Gastrocnemius medialis (tissue), 4 donors: ENCODE measurements at places on chromosomes 2 and 18. TPM values are rescaled to one million over a fixed set of nuclear protein-coding genes. Genes with fewer than 3 reads are reported as not detected.

- no peaks in the 10 kb centered on the region for H3K4me1 ChIP-seq
- no peaks in the 10 kb centered on the region for H3K27me3 ChIP-seq
- H3K4me3 ChIP-seq, result no peak overlapping the region
- H3K36me3 ChIP-seq, result no peaks in the 10 kb centered on the region
- no peak for DNase-seq
- H3K27ac ChIP-seq, result no peak overlapping the region
These were observed 20.2 kb upstream of the ADAM23 start for GRCh38 chr2:206423147-206423546.

GRCh38 chr2:207241198-207241597 lies 75.5 kb upstream of the KLF7 start:
- H3K27ac ChIP-seq, result no peak overlapping the region
- H3K4me3 ChIP-seq, result no peak overlapping the region
- H3K27me3 ChIP-seq, result no peaks in the 10 kb centered on the region
- no peaks in the 10 kb centered on the region for H3K4me1 ChIP-seq
- no peak for DNase-seq
- H3K36me3 ChIP-seq, result no peaks in the 10 kb centered on the region

- no peak overlapping the region for H3K4me3 ChIP-seq
- peaks cover 50% of the 10 kb centered on the region for H3K4me1 ChIP-seq
- no peak for DNase-seq
- H3K27ac ChIP-seq, result peak overlapping the region; percentile 96
- no peaks in the 10 kb centered on the region for H3K27me3 ChIP-seq
- H3K36me3 ChIP-seq, result peaks cover 7% of the 10 kb centered on the region
These were observed 42.8 kb downstream of the DNMT3A start for GRCh38 chr2:25298776-25299431.

VPS4B gene
- 18.2 TPM for total RNA-seq

LPIN2 gene
- total RNA-seq, result 7.9 TPM

- no peaks in the 10 kb centered on the region for H3K4me1 ChIP-seq
- peak overlapping the region; percentile 48 for H3K27ac ChIP-seq
- DNase-seq, result no peak
- no peaks in the 10 kb centered on the region for H3K36me3 ChIP-seq
- no peak overlapping the region for H3K4me3 ChIP-seq
These were observed 18.4 kb upstream of the YES1 start for GRCh38 chr18:830315-830901.

- no peak for DNase-seq
- no peaks in the 10 kb centered on the region for H3K4me1 ChIP-seq
- no peaks in the 10 kb centered on the region for H3K36me3 ChIP-seq
- H3K27me3 ChIP-seq, result no peaks in the 10 kb centered on the region
These were observed 20.8 kb upstream of the TMX3 start for GRCh38 chr18:68735483-68736343.

MC4R gene
- not detected for total RNA-seq

RTP5 gene
- not detected for total RNA-seq

DNA sequence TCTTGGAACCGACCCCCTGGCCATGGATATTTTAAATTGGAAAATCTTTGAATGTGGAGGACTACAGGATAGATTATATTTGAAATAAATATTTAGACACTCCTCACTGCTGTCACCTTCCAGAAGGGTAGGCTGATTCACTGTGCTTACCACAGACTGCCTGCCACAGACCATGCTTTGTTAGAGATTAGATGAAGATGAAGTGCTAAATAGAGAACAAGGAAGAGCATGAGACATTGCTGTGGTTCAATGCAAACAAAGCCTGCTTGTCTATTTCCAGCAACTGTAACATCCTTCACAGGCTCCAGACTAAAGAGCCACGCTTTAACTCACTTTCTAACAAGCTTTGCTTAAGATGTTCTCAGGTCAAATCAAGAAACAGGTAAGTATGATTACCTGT lies 81.0 kb upstream of the TMEM17 start:
- no peaks in the 10 kb centered on the region for H3K4me1 ChIP-seq
- H3K4me3 ChIP-seq, result no peak overlapping the region
- no peaks in the 10 kb centered on the region for H3K27me3 ChIP-seq
- H3K36me3 ChIP-seq, result no peaks in the 10 kb centered on the region

STARD6 gene
- total RNA-seq, result not detected

GRCh38 chr2:37568565-37568964 lies 102.9 kb downstream of the CDC42EP3 start:
- H3K27ac ChIP-seq, result no peak overlapping the region
- no peak overlapping the region for H3K4me3 ChIP-seq
- DNase-seq, result no peak
- no peaks in the 10 kb centered on the region for H3K27me3 ChIP-seq

- no peak overlapping the region for H3K27ac ChIP-seq
- H3K4me3 ChIP-seq, result peak overlapping the region; percentile 88
- no peaks in the 10 kb centered on the region for H3K36me3 ChIP-seq
- peaks cover 22% of the 10 kb centered on the region for H3K4me1 ChIP-seq
These were observed 2.0 kb downstream of the SATB2 start for GRCh38 chr2:199455545-199456382.

GPAT2 gene
- 4.7 TPM for total RNA-seq

DNA sequence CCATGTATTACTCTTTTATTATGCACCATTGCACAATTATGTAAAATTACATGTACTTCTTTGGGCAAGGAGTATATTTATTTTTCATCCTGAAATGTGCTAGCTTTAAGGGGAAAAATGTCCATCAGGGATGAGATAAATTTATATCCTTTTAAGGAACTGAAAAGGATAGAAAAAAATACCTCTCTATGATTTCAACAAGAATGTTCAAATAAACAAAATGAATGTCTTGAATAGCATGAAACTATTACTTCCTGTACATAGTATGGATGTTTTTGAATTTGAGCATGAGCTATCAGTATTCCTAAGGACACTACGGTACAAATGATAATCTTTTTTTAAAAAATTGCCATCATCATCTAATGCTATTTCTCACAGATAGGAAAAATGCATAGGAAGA lies 1611.9 kb upstream of the ZEB2 start:
- H3K4me1 ChIP-seq, result no peaks in the 10 kb centered on the region
- no peak for DNase-seq
- no peaks in the 10 kb centered on the region for H3K36me3 ChIP-seq
- H3K27ac ChIP-seq, result no peak overlapping the region
- H3K27me3 ChIP-seq, result no peaks in the 10 kb centered on the region
- H3K4me3 ChIP-seq, result no peak overlapping the region

LDLRAD4 gene
- 6.3 TPM for total RNA-seq

- H3K36me3 ChIP-seq, result no peaks in the 10 kb centered on the region
- peaks cover 40% of the 10 kb centered on the region for H3K4me1 ChIP-seq
- no peaks in the 10 kb centered on the region for H3K27me3 ChIP-seq
- peak overlapping the region; percentile 94 for H3K27ac ChIP-seq
- DNase-seq, result no peak
These were observed 3.6 kb downstream of the KLF11 start for GRCh38 chr2:10046931-10047330.

GRCh38 chr2:182377467-182377866 lies 49.4 kb downstream of the PDE1A start:
- H3K27me3 ChIP-seq, result no peaks in the 10 kb centered on the region
- H3K4me3 ChIP-seq, result no peak overlapping the region
- no peak overlapping the region for H3K27ac ChIP-seq
- no peaks in the 10 kb centered on the region for H3K4me1 ChIP-seq
- H3K36me3 ChIP-seq, result no peaks in the 10 kb centered on the region
- no peak for DNase-seq

DLGAP1 gene
- total RNA-seq, result 6.2 TPM
